Activated CD8-positive, alpha-beta memory T cell treated with anti-CD3 and anti-CD28 coated beads for 24 hours (primary cell): ENCODE measurements at places on chromosomes 6 and 20.

- DNase-seq = no peak
Measured at GRCh38 chr20:51757226-51757625, 11.0 kb downstream of the ATP9A start.

DNA sequence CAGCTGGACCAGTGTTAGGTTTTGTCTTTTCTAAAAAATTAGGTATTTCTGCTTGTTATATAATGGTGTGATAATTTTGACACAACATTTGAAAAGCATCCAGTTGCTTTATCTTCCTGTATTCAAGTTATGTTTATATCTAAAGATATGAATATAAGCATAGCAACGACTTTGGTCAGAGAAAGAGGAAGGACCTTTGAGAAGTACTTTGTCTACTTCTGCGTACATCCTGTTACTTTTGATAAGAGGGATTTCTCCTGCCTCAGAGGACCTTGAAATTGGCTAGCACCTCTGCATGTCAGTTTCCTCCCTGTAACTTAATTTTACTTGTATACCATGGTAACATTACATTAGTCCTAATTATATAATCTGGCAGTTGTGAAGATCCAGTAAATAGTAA, 24.8 kb downstream of the PHF20 start:
- DNase-seq = no peak

DNA sequence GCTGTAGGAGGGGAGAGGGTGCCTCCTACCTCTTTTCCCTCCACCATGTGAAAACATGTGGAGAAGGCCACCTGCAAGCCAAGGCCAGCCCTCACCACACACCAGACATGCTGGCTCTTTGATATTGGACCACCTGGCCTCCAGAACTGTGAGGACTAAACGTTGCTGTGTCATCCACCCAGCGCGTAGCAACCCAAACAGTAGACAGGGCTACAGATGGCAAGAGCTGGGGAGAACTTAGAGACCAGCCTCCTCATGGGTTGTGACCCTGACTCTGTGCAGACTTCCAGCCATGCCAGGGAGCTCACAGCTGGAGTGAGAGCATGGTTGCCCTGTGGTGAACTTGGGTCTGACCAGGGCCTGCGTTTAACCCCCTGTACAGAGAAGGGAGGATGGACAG, 195.9 kb upstream of the CST7 start:
- no peak for DNase-seq

DNA sequence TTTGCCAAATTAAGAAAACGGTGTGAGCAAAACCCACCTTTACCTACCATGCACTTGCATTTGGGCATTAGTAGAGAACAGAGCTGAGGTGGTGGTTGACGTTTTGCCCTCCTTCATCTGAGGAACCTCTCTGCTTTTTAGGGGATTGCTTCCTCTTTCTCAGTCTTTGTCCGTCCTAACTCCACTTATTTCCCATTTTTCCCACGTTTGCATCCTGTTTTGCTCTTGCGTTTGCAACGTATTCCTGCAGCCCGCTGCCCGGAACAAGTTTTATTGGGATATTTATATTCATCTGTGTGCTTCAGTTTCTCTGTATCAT, 374 bp upstream of the SERINC1 start:
- no peak for DNase-seq

DNA sequence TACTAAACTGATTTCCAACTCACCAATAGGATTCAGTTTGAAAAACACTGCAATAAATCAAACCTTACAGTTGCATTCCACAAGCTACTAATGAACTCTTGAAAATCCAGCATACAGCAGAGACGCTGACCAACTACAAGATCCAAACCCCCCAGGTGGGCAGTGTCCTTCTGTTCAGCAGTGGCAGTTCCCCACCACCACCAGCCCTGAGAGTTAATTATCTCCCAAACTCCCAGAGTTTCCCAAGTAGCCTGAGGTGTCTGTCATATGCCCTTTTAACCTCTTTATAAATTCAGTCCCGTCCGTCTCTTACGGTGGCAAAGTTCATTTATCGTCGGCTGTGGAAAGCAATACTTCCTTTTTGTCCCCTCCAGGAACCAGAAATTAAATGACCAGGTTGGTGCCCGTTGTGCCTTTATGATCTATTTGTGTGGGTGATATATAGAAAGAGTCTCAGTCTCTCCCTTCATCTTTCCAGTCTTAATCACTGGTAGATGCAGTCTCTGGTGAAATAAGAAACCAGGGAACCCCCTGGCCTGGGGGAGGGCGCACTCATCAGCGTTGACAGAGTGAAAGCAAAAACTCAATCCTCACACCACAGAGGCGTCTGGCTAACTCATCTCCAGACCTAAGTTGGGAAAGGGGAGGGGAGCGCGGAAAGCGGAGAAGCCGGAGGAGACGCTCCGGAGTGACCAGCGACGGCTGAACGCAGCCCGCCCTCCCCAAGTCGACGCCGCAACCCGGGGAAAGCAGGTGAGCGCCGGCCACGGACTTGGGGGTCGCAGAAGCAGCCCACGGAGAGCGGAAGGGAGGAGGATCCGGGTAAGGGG, 717 bp downstream of the MRPL14 start:
- DNase-seq = peak; percentile 90

- no peak for DNase-seq
Measured at GRCh38 chr20:11564491-11564890, 353.2 kb upstream of the BTBD3 start.

- no peak for DNase-seq
Measured at GRCh38 chr20:45156713-45157112, 18.0 kb upstream of the PI3 start.

DNA sequence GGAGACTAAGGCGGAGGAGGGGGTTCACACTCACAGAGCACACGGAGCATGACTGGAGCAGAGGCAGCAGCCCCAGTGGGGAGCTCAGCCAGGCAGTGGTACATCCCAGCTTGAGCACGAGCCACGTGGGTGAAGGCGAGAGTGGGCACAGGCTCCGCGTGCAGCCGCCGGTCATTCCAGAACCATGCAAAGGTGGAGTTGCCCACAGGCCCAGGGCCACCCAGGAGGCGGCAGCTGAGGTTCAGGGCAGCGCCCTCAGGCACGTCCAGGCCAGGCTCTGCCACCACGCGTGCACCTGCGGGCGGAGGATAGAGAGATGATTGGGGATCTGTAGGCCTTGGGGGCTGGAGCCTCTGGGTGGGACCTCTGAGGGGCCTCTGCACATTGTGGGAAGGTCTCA, 9.5 kb upstream of the ADAM33 start:
- DNase-seq = no peak
